ENCODE measurements at places on chromosomes 7 and 10.

DNA sequence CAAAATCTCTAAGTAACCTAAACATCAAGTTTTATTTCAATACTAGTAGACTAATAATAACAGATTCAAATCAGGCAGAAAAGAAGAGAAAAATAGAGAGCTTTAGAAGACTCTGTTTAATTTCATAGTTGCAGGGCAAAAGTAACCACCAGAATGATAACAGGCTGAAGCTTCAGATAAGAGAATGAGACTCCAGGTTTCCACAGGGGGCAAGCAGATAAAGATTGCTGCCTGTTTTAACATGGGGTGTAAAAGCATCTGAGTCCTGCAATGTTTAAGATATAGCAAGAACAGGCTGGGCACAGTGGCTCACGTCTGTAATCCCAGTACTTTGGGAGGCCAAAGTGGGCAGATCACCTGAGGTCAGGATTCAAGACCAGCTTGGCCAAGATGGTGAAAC lies 11.0 kb downstream of the CROT start:
- DNase-seq: no peak

- DNase-seq: no peak
Observed at GRCh38 chr10:31650010-31650409, 278.6 kb downstream of the ARHGAP12 start.

DNA sequence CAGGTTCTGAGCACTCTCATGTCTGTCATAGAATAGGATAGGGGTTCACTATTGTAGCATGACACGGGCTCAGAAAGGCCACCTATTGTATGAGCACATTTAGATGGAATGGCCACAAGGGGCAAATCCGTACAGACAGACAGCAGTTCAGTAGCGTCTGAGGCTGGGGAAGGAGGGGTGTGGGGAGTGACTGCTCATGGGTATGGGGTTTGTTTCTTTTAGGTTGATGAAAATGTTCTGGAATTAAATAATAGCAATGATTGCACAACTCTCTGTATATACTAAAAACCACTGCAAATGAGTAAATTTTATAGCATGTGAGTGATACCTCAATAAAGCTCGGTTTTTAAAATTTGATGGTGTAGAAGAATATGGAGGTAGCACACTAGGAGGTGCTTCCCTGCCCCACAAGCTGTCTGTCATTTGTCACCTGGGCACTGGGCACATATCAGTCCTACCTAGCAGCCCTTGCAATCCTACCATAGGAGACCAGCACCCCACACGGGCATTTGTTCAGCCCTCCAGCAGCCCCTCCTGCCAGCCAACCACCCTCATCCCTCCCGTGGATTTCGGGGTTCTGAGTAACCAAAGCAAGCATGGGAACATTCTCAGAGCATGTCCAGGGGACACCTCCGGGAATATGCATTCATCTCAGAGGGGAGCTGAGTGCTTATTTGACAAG lies 35.2 kb downstream of the KCNMA1 start:
- no peak for DNase-seq

GRCh38 chr10:62199584-62199983 lies 69.1 kb downstream of the RTKN2 start:
- no peak for DNase-seq

- DNase-seq: no peak
Observed at GRCh38 chr7:27094304-27095049, 1.3 kb downstream of the HOXA1 start.

GRCh38 chr10:7558036-7558435 lies 108.7 kb downstream of the ITIH5 start:
- no peak for DNase-seq

GRCh38 chr10:24256619-24257107 lies 47.7 kb downstream of the KIAA1217 start:
- DNase-seq: no peak

DNA sequence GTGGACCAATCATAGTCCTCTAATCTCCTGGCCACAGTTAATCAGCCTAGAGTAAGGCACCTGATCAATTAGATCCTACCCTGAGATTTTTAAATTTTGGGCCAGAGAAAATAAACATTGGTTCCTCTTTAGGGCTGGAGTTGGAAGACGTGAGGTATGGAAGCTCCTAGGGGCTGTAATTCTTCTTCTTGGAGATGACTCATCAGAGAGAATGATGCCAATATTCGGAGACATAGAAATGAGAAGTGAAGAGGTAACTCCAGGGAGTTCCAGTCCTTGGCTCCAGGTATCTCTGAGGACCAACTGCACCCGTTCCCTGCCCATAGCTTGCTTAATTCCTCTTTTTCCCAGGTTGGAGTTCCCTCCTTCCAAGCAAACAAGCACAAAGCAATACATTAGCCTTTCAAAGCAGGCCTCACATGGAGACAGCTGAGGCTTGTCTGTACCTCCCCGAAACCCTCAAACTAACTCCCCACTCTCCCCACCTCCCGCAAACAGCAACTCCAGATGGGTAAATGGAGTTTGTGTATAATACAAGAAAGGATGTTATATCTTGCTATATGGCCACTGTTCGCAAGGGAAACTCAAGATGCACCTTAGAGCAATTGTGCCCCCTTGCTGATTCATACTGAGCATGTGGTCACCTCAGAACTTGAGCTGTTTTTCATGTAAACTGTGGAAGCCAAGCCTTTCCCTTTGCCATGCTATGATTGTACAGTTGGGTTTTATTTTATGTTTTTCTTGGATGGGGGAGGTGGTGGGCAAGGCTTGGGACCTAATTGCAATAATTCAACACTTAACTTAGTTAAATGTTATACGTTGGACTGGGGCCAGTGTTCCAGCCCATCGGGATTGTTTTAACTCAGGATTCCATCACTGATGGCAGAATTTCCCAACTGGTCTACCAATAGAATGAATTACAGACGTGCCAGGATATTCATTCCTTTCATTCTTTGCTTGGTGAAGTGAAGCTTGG lies 29.3 kb downstream of the PIK3AP1 start:
- DNase-seq: peak; percentile 26

- no peak for DNase-seq
Observed at GRCh38 chr7:26912933-26913536, 48.6 kb upstream of the SKAP2 start.

GRCh38 chr7:94055963-94056362 lies 51.8 kb upstream of the BET1 start:
- DNase-seq: no peak

GRCh38 chr7:131357282-131357880 lies 29.7 kb downstream of the MKLN1 start:
- no peak for DNase-seq

GRCh38 chr10:76993213-76993612 lies 644.4 kb downstream of the KCNMA1 start:
- no peak for DNase-seq

DNA sequence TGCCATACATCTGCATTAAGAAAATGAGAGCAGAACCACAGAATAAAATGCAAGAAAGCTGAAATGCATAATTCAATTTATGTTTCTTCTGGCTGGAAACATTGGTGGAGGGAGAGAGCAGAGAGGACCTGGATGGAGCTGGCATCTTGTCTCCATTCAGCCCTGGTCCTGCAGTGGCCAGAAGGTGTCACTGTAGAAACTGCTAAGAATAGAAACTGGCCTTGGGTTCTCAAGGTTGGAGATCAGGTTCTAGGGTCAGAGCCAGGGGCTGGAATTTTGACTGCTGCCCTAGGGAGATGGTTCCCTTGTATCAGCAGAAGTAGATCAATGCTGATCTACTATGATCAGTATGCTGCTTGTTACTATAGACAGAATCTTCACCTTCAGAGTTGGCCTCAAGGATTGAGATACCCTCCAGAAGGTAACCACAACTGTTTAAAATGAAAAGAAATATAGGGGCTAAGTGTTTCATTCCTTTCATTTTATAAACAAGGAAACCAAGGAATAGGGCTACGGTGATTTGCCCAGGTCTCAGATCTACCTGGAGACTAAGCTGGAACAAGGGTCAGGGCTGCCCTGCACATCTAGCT lies 13.1 kb downstream of the TAS2R41 start:
- no peak for DNase-seq

DNA sequence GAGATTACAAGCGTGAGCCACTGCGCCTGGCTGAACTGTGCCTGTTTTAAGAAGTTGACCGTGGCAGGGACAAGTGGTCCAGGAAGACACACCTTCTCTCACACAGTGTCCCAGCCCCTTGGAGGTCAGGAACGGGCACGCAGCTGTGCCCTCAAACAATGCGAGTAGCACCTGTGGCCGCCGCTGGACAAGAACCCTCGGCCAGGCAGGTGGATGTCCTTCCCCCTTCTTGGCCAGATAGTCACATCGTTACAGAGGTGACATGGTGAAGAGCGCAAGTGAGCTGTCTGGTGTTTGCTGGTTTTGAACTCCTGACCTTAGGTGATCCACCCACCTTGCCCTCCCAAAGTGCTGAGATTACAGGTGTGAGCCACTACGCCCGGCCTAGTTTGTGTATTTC lies 8.8 kb downstream of the ZFAND2A start:
- DNase-seq: no peak

DNA sequence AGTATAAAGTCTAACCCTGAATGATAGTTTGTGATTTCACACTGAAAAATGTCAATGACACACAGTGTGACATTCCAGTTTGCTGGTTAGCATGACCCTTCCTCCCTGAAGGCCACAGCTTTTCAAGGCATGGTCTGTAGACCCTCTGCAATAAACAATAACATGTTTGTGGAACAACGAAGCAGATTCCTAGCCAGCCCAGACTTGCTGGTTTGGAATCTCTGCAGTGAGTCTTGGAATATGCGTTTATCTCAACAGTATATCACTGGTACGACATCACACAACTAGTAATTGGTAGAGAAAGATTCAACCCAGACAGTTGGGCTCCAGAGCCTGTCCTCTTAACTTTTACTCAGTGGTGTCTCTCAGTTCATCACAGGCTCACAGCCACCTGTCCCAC lies 23.7 kb upstream of the DUSP5 start:
- no peak for DNase-seq

DNA sequence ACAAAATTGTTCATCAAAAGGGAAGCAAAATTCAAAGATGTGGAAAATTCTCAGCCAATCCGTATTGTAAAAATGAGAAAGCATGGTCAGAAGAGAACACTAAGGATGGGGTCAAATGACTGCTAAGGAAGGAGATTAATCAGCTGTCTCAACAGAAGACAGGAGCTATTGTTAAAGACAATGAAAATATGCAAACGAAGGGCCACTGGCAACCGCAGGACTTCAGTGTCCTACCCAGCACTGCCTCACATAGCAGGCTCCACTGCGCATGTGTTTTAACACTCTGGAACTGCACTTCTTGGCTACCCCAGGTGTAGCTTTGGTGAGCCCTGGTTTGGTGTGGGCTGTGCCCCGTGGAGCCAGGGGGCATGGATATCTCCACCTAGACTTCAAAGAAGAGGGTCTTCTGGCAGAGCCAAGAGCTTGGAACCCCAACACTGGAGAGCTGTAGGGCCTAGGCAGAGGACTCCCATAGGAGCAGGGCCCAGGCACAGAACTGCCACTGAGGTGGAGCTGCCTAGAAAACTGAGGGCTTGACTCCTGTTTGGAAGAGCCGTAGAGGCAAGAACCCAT lies 176.2 kb upstream of the GDF10 start:
- no peak for DNase-seq

DNA sequence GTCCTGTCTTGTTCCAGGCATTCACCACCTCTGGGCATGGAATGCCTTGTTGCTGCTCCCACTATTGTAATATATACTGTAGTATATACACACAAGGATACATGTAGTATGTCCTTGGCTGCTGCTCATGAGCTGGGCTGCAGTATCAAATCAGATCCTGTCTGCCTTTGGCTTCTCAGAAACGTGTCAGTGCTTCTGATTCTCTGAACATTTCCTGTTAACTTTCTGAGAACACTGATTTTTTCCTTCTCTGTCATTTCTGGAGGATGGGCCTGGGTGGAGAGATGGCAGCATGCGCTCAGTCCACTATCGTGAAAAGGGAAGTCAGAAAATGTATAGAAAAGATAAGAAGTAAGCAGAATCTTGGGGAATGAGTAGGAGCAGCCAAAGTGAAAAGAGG lies 12.2 kb downstream of the SFTPA2 start:
- DNase-seq: peak; percentile 88

DNA sequence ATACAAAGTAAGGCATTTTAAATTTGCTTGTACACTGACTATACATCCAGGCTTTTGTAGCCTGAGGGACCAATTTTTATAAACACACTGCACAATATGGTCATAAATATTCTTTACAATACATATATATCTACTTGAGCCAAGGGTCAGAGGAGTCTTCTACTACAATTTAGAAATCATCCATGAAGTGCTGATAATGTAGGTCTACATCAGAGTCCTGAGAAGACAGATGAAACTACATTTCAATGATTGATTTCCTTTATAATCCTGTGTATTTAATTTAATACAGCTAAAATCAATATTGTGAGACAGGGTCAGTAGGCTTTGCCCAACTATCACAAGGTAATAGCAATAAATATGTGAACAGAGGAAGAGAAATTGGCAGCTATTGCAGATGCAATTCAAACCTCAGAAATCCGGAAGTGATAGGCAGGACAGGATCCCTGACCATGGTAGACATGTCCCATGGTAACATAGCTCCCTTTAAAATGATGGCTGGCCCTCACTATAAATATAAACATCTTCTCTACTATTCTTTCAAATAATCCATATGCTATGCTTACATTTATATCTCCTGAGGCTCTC lies 318.0 kb upstream of the POT1 start:
- no peak for DNase-seq

- DNase-seq: no peak
Observed at GRCh38 chr7:51481421-51481820, 164.8 kb upstream of the COBL start.

DNA sequence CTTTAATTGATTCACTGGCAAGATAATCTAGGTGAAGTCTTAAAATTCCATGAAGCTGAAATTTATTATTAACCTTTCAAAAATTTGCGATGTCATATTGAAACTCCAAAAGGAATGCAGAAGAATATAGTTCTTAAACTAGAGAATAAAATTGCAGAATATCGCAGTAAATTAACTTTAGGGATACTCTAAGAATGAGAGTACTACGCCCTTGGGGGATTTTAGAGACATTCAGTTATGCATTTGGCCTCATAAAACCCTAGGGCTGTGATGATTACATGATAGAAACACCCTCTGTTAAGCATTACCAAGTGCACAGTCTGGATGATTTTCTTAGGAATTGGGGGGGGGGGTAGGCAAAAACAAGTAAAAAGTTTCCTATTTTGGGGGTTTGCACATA lies 3.7 kb downstream of the WNT2 start:
- no peak for DNase-seq

- DNase-seq: no peak
Observed at GRCh38 chr7:23276376-23276775, 22.8 kb upstream of the MALSU1 start.

DNA sequence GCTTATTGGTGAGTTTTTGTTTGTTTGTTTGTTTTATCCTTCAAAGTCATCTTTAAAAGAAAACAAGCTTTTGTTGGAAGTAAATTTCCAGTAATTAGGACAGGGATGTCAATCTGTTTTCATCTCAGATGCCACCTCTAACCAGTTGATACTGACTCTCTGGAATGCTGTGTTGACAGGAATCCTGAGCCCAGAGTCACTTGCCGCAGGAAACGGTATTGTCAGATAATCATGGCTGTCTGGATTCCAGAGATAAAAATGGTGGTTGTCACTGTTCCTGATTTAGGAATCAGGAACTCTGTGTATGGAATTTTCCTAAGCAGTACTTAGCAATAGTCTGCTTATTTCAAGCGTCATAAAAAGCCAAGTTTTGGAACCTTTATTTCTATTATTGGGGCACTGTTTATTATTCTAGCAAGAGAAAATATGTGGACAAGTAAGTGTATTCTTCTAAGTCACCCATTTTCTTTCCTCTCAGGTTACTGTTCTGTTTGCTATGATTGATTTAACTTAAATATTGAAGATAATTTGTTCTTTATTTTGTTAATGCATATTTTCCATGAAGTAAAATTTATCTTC lies 39.2 kb downstream of the CDC123 start:
- DNase-seq: no peak

- DNase-seq: no peak
Observed at GRCh38 chr7:82559193-82559805, 115.7 kb upstream of the CACNA2D1 start.

GRCh38 chr10:45371560-45371959 lies 2.5 kb upstream of the ALOX5 start:
- no peak for DNase-seq

All from T-helper 1 cell (primary cell).